ENCODE measurements at places on chromosomes 3 and 15.

DNA sequence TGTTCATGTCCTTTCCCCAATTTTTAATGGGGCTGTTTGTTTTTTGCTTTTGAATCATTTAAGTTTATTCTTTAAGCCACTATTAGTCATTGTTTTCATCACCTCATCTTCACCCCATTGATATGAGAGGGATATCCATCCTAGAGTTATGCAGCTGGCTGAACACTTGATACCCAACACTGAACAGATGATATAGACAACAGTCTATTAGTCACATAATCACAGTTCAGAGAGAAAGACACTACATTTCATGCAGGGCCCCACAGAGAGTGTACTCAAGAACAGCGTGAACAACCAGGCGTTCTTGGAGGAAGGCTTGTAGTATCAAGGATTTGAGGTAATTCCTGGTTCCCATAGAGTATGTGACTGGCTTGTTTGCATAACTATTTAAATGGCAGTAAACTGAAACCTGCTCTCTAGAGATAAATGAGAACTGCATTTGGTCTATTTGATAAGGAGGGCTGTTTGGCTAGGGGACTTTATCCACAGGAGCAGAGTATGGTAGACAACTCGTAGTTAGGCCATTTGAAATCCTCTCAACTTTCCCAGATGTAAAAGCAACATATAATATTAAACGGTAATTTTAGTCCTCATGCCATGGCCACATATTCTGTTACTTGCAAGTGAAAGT lies 618.7 kb downstream of the SI start:
- no peak for DNase-seq

- DNase-seq = no peak
These were observed 405.1 kb downstream of the TUSC7 start for GRCh38 chr3:117114517-117115265.

DNA sequence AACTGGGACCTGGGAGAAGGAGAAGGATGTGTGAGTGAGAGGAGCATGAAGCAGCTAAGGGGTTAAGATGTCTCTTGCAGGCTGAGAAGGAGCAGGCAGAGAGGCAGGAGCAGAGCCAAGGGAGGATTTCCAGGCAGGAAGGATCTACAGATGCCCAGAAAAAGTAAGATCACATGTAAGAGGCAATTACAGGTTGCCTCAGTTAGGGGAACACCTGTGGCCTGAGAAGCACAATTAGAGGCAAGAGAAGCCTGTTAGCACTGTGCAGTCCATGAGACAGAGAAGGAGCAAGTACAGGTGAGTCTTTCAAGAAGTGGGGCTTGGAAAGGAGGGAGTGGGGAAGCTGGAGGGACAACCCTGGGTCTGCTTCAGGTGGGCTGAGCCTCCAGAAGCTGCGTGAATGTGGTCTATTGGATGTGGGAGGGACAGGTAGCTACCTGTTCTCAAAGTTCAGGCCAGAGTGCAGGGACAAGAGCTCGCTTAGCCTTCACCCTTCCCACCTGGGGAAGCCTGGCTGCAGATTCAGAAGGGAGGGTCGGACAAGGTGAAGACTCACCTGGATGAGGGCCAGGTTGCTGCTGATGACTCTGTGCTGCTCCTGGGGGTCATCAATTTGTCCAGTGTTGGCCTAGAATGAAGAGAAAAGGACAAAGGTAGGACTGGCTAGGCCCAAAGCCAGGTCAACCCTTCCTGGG lies 50.7 kb downstream of the SLC41A3 start:
- DNase-seq = no peak

DNA sequence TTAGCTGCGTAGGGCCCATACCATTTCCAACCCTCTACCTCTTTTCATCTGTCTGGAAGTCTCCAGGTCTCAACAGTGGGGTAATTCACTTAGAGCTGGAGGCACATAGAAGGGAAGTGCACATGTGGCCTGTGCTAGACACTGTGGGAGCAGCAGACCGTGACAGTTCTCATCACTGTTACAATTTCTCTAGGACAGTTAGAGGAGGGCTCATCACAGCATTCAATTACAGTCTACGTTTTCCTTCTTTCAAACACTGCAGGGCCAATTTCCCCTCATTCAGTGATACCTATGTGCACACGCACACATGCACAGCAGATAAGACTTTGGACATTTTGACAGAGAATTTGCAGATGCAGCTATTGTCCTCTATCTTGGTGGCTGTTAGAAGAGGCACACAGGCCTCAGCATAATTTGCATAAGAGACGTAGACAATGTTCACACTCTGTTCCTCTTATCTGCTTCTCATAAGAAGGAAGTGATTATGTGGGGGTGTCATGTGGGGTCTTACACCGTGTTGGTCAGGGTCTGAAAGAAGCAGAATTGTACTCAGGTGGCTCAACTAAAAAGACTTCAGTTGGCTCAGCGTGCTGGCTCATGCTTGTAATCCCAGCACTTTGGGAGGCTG lies 12.6 kb upstream of the HRG start:
- DNase-seq = no peak

DNA sequence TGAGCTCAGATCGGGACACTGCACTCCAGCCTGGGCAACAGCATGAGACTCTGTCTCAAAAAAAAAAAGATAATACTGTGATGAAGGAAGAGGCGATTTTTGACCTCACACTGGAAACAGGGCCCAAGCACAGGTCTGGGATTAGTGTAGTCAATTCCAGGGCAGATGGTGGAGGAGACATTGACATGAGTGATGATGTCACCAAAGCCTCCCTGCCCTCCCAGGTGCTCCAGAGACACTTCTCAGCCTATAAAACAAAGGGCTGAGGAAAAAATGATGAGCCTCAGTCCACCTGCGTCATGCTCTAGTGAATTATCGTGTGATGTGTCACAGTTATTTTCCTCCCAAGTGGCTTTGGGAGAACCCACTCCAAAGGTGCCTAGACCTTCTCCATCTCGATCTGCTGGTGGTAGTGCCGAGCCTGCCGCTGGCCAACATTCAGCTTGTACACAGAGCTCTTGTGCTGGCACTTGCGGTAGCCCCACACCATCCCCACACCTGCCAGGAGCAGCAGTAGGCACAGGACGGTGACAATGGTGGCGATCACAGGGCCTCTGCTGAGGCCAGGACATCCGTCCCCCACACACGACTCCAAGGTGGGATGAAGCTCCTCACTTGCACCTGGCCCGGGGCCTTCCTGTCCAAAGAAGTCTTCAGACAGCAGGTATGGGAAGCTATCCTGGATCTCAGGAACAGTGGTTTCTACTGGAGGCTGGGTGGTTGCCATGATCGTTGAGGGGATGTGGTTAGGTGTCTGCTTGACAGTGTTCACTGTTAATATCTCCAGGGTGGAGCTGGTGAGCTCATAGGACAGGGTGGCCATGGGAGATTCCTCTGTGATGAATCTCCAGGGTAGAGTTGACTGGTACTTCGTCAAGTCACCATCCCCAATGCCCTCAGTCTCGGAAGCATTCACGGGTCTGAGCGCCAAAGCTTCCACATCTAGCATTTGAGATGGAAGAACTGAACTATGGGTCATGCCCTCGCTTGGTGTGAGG lies 38.8 kb downstream of the CRTAP start:
- DNase-seq = no peak

- peak; percentile 2 for DNase-seq
These were observed 32.7 kb downstream of the RARB start for GRCh38 chr3:25460751-25461150.

- DNase-seq = no peak
These were observed 603 bp downstream of the EIF1B start for GRCh38 chr3:40309925-40310695.

DNA sequence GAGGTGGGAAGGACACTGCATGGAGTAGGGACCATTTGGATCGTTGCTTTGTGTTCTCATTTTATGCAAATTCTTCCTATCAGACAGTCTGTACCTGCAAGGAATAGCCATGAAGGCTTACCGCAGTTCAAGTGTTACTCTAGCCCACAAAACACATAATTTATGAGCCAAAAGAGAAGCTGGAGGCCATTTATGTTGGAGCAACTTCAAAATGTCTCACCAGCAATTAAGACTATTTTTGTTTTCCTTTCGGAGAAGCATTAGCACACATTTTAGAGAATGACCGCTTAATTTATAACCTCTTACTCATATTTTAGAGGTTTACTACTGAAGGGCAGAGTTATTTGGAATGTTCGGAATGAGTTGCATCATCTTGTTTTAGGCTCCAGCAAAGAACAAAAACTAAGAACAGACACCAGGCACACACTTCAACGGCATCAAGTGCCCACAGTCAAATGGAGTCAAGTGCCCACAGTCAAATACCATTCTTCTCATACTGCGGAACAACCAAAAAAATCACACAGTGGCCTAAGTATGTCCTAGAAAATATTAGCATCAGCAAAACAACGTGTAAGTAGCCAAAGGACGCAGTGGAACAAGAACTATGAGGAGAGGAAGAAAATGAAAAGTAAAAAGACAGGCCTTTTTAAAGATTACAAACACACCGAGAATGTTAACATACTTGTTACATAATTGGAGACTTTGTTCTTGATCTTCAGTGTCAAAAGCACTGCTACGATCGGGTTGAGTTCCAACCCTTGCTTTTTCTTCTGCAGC lies 17.5 kb upstream of the GOLGA8J start:
- DNase-seq = no peak

DNA sequence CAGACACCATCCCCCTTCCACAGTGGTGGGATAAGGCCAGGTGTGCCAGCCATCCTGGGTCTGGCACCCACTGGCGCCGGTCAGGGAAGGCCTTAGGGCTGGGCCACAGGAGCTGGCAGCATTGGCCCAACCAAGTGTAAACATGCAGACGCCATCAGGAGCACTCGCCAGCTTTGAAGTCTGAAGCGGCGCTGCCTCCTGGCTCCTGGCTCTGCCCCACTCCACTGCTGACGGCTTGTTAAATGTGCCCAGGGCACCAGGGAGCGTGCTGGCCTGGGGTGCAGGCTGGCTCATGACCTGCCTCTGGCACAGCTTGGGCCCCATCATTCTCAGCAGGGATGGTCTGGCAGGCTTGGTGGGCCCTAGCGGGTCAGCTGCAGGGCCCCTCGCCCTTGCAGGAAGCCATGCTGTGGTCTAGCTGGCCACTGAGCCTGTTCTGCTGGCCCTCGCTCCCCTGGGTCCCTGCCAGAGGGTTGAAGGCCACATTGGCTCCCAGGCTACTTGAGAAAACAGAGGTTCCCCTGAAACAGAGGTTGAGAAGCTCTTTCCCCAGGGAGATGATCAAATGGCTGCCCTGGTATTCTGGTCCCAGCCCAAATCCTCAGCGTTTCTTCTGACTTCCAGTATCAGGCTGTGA lies 116.6 kb downstream of the DNAJB8 start:
- no peak for DNase-seq

DNA sequence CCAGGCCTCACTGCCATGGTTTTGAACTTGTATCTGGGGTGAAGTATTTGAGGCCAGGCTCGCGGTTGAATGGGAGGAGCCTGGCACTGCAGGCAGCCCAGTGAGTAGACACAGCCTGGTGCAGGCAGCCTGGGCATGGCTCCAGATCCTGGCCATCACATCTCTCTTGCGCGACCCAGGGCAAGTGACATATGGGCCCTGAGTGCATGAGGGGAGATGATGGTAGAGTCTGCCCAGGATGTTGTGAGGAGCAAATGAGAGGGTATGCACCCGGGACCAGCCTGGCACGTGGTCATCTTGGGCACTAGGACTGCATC lies 103.5 kb downstream of the TBC1D2B start:
- no peak for DNase-seq

- no peak for DNase-seq
These were observed 142.0 kb upstream of the UBE2E1 start for GRCh38 chr3:23663661-23664186.

- no peak for DNase-seq
These were observed 34.8 kb downstream of the PTPN9 start for GRCh38 chr15:75544359-75544758.

DNA sequence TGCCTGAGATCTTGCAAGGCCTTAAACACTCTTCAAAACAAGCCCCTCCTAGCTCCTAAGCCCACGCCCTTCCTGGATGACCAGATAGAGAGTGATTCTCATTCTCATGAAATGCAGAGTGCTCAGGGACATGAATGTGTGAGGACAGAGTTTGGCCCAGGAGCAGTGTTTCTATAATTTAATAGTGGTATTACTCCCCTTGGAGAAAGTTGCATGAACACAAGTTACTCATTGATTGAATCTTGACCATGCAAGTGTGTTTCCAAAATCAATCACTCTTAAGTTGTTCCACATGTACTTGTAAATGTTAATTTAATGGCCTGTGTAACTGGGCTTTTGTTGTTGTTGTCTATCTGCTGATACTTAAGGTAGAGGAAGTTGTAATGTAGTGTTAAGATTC lies 181.6 kb downstream of the ADAMTSL3 start:
- no peak for DNase-seq

- no peak for DNase-seq
These were observed 202.7 kb downstream of the MAGI1 start for GRCh38 chr3:65836047-65836446.

DNA sequence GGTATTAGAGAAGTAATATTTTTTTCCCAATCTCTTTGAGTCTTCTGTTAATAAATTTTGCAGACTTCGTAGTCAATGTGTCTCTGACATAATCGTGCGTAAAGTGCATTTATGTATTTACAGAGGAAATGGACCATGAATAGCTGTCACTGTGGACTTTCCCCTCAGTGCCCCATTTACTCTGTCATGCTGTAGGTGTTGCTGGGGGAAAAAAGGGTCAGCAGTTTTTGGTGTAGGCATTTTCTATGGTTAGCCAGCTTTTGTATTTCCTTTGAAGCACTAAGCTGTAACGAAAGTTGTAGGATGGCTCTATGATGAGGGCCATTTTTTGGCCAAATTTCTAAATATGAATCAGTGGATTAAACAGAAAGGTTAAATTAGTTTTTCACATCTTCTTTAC lies 598.4 kb downstream of the FGF12 start:
- DNase-seq = no peak

GRCh38 chr3:85603378-85603777 lies 644.6 kb downstream of the CADM2 start:
- DNase-seq = no peak

DNA sequence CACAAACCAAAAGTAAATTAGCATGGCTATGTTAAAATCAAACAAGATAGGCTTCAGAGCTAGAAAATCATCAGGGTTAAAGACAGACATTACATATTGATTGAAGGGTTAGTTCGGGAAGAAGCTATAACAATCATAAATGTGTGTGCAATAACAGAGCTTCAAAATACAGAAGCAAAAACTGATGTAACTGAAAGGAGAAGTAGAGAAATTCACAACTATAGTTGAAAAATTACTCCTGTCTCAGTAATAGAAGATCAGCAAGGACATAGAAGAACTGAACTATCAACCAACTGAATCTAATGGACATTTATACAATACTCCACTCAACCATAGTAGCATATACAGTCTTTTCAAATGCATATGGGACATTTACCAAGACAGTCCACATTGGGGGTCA lies 59.4 kb downstream of the MCTP2 start:
- no peak for DNase-seq

Measured in activated CD8-positive, alpha-beta T cell treated with anti-CD3 and anti-CD28 coated beads for 36 hours (primary cell).